ENCODE measurements at places on chromosomes 11 and 22.
A peak's percentile ranks its signal among the peaks of the same experiment; 100 is the strongest.

- no peak for DNase-seq
Measured at GRCh38 chr11:59791639-59792038, 18.9 kb downstream of the MRPL16 start.

- DNase-seq = no peak
Measured at GRCh38 chr11:114077482-114078305, 18.2 kb downstream of the ZBTB16 start.

- no peak for DNase-seq
Measured at GRCh38 chr11:13777341-13777985, 109.0 kb downstream of the FAR1 start.

- no peak for DNase-seq
Measured at GRCh38 chr11:71940561-71941219, 11.8 kb downstream of the RNF121 start.

- peak; percentile 36 for DNase-seq
Measured at GRCh38 chr11:134045799-134046635, 22.9 kb upstream of the JAM3 start.

GRCh38 chr11:4826425-4826824 is 5.3 kb downstream of the OR51F2 start:
- DNase-seq = peak; percentile 5
